Fibroblast of villous mesenchyme (primary cell): ENCODE measurements at places on chromosomes 2 and 18. TPM values are rescaled to one million over a fixed set of nuclear protein-coding genes. Genes with fewer than 3 reads are reported as not detected.

Gene RNF152
- 11.7 and 17.4 TPM in 2 replicates for total RNA-seq

Gene CRYBA2
- 1.3 TPM in 1 of 2 replicates, not detected in the other for total RNA-seq

DNA sequence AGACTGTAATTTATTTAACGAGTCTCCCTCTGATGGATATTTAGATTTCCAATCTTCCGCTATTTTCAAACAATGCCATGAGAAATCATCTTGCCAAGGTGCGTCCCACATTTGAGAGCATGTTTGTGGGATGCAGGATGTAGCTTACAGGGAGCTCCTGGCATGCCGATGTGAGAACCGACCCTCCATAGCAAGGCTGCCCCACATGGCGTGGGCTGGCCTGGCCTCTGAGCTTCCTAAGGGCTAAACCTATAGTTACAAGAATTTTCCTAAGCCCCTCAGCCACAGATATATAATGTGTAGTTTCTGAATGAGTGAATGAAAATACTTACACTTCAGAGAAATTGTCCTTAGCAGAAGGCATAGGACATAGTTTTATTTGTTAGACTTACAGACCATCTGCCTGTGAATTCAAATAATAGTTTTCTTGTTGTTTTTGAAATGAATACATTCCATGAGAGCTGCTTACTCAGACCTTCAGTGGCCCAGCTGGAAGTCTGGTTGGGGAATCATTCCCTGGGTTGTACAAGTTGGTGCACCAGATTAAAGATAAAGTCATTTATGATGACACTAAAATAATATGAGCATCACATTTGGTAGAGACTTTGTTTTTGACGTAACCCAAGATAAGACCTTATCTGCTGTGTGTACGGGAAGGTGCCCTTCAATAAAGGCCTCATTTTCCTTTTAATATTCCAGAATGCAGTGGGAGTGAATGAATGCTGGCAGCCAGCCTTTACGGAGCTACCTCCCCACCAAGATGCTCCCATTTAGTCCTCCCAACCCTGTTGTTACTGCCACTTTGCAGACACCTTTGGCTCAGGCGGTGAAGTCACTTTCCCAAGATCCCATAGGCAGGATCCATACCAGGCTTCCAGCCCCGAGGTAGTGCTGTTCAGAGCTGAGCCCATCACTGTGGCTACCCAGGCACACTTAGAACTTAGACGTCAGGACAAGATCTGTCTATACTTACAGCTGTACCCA, 107.1 kb downstream of the GLI2 start:
- peak; percentile 43 for DNase-seq

DNA sequence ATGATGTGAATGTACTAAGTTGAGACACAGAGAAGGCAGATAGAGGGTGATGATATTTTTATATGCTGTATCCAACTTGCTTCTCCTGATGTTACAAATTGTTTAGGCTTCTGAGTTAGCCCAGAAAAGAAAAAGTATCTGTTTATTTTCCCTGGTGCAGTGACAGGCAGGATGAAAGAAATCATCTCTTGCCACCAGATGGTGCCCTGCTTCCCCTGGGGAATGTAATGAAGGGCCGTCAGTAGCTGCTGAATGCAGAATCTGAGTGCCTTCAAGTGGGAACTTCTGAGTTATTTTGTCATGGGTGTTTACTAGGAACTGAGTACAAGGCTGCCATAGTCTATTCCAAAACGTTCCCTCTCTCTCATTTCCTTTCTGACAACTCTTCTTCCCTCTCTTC, 525.6 kb downstream of the MBD2 start:
- DNase-seq, result no peak

Gene SLC40A1
- total RNA-seq, result 7.7 and 19.4 TPM in 2 replicates

DNA sequence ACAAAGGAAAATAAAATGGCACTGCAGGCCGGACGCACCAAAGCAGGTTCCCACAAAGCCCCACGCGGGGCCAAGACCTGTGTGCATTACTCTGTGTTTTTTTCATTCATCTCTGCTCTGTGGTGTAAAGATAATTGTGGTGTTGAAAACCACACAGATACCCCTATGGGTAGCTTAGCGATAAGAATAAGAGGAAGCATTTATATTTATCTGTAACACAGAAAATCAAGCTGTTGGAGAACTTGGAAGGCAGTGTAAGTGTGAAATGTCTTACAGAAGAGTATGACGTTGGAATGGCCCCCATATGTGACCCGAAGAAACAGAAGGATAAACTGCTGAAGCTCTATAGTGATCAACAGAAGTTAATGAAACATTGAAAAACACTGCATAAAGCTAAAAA, 20.3 kb upstream of the MARCO start:
- no peak for DNase-seq

DNA sequence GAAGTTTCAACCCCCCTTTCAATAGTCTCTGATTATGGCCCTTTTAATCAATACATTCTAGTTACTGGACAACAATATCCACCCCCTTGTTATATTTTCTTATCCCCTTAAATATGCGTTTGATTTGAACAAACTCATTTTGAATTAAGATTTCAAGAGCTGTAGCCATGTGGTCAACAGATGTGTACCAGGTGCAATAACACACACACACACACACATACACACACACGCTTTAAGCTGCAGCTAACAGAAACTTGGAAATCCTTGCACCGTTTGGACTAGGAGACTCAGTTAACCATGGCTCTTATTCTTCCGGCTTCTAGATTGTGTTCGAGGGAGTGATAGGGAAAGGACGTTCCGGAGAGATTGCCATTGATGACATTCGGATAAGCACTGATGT, 82.8 kb downstream of the NRP2 start:
- no peak for DNase-seq

- no peak for DNase-seq
Observed at GRCh38 chr18:79741362-79741700, 56.4 kb upstream of the KCNG2 start.

DNA sequence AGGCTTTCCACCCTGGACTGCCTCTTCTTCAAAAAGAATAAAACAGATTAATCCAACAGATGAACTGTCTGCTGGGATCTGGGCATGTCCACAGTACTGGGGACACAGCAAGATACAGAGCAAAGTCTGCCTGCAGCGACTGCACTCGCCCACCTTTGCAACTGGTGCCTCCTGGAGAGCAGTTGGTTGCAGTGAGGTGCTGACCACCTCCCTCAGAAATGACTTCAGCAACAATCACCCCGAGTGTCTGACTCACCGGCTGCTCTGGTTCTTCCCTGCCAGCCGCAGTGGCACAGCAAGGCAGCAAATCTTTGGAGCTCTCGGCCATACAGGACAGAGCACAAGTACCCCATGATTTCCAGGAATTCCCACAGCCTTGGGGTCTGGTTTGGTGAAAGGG, 179.7 kb downstream of the ANAPC1 start:
- peak; percentile 47 for DNase-seq

DNA sequence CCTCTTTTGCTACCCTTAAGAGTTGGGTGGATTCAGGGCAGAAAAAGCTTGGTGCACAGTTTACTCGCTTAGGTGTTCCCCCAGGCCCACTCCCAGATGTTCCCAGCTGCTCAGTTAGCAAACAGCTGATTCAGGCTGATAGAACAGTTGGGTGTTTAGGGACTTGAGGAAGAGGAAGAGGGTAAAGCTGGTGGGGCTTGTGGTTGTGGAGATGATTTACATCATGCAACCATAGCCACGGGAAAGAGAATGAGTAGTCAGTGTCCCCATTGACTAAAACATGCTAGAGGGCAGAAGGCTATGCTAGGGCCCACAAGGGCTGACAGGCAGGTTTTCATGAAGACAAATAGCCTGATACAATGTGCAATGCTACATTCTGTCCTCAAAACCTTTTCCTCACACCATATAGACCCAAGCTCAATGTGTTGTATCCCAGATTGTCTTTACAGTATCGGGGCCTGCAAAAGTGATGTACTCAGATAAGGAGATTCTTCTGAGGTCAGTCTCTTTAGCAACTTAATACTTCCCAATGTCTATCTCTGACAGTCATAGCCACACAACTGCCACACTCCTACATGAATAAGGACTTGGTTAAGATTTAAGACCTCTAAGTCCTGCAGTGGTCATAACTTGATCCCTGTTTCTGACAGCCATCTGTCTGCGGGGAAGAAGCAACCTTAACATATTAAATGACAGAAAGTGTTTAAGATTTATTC, 15.6 kb downstream of the COLEC12 start:
- no peak for DNase-seq

Gene FARP2
- total RNA-seq, result 34.1 and 37.6 TPM in 2 replicates

DNA sequence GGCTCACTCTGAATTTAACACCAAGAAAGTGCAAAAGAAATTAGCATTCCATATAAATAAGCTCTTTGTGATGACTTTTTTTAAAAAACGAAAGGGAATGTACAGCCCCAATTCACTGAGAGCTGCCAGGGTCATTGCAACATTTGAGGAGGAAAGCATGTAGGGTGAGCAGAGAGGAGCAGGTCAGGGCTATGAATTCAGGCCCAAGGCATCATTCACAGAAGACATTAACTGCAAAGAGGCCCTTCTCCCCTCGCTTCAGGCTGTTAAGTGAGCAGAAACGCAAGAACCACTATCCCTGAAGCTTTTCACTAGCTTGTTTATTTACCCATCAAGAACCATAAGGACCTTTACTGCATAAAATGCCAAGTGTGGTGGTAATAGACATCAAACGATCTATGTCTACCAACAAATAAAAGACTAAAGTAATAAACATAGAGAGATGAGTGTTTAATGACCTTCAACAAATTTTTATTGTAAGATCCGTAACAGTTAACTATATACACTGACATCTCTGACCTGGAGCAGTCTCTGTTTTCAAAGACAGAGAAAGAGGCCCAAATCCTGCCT, 333.1 kb upstream of the HNRNPA3 start:
- DNase-seq, result no peak

DNA sequence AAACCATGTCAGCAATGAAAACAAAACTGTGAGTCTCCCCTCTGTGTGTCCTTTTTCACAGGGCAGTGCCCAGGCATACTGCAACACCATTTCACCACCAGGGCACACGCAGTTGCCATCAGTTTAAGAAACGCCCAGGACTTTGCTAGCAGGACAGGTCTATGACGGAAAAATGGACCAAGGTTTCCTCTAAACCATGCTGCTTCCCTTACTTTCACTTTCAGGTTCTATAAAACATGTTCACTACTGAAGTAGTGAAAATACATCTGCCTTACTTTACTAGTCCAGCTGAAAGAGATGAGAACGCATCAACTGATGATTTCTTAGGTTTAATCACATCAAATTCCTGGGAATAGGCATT, 110.5 kb downstream of the TCF4 start:
- peak; percentile 82 for DNase-seq

GRCh38 chr2:110897966-110898365, 165.6 kb downstream of the ACOXL start:
- DNase-seq, result no peak

GRCh38 chr2:143397884-143398614, 268.8 kb downstream of the ARHGAP15 start:
- DNase-seq, result peak; percentile 51

GRCh38 chr2:171793691-171794678, 100.1 kb downstream of the SLC25A12 start:
- no peak for DNase-seq

Gene NEUROD1
- not detected in 2 replicates for total RNA-seq

Gene INPP5D
- total RNA-seq, result under 0.01 and 0.64 TPM in 2 replicates
